ENCODE measurements at places on chromosomes 1 and 21.
A peak's percentile ranks its signal among the peaks of the same experiment; 100 is the strongest.

GRCh38 chr1:68453060-68453670 is 3.4 kb upstream of the RPE65 start:
- no peak for DNase-seq

DNA sequence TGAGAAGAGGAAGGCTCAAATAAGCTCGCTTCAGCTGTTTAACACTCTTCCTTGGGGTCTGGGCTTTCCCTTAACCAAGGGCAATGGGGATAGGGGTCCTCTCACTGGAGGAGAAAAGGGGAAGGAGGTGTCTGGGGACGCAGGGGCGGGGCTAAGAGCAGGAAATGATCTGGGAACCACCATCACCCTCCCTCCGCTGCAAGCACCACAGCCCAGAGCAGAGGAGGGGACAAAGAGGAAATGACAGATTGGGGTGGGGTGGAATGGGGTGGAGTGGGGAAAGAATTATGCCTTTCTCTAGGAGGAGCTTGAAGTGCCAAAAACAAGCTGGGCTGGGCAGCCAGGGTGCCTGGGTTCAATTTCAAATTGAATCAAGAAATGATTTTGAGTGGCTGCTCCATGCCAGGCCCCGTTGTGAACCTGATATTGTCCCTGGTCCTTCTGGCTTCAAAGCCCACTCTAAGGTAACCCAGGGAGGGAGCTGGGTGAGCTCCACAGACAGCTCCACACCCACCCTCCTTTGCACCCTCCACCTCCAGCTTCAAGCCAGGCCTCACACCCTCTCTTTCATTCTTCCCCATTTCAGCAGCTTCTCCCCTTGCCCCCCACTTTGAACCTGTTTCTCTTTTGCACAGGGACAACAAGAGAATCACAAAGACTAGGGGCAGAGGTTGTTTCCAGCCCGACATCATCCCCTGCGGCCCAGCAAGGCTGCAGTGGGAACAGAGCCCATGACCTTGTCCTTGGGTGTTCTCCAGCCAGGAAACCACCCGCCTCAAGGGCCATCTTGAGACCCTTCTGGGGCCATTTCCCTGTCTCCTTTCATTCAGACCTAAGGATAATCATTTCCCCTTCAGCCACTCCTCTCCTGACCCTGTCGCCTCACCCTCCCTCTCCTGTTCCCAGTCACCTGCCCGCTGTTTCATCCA is 1.1 kb downstream of the ARHGAP30 start:
- DNase-seq = no peak

DNA sequence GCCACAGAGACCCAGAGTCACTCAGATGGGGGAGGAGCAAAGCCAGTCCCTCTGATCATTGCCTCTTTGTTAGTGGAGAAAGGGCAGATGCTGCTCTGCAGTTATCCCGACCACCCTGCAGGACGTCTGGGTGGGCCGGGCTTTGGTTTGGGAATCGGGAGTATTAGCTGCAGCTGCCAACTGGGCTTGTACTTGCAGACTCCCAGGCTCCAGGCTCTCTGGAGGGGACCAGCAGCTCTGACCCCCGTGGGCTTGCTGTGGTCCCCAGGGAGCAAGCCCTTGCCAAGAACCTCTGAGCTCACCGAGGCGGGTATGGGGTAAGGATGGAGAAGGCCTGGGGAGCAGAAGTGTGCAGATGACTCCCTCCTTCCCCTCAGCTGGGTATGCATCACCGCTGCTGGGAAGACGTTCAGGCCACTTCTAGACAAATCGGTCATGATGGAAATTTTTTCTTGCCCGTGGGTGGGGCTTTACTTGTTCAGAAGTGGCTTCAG is 21.6 kb downstream of the MAPKAPK2 start:
- peak; percentile 75 for DNase-seq

DNA sequence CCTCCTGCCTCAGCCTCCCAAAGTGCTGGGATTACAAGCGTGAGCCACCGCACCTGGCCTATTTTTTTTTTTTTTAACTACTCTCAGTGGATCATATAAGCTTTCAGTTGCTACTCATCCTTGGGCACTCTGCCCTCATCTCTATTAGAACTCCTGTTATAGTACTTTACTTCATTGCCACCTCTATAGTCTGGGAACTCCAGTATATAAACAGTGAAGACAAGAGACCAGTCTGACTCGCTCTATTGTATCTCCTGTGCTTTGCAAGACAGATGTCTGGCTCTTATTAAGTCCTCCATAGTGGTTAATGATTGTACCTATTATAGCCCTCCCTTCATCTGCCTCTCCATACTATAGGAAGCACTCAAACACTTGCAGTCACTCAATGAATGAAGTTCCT is 15.1 kb downstream of the KHDRBS1 start:
- DNase-seq = no peak

DNA sequence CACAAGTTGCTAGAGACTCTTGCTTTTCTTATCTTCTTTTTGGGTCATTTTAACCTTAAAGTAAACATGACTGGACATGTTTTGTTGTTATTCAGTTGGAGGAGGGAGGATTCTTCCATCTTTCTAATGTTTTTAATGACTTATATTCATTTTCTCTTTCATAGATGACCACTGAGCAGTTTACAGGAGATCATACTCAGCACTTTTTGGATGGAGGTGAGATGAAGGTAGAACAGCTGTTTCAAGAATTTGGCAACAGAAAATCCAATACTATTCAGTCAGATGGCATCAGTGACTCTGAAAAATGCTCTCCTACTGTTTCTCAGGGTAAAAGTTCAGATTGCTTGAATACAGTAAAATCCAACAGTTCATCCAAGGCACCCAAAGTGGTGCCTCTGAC is 11.9 kb downstream of the DYRK3 start:
- DNase-seq = no peak

DNA sequence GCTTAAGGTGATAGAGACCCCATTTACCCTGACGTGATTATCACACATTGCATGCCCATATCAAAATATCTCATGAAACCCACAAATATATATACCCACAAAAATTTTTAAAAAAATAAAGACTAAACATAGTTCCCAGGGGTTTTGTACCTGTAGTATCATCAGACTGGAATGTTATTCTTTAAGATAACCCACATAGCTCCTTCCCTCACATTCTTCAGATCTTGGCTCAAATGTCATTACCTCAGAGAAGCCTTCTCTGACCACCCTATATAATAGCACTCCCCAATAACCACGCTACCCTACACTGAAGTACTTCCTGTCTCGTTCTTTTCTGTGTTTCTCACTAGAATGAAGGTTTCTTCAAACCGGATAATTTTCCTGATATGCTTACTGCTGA is 138.3 kb upstream of the SNX7 start:
- DNase-seq = peak; percentile 11

DNA sequence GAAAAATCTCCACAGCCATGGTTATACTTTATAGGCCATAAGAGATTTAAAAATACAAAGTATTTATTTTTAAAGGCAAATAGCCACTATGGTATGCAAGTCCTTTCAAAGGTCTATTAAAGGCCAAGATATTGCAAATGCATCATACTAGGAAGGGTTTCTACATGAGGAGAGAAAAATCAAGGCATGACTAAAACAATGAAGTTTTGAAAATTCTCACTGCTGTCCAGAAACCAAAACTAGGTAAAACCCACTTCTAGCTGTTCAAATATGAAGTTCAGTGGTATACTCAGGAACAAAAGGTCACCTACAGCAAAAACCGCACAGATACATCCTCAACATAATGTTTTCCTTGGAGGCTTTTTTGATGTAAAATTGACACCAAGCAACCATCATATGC is 75.0 kb downstream of the EPS15 start:
- DNase-seq = no peak

DNA sequence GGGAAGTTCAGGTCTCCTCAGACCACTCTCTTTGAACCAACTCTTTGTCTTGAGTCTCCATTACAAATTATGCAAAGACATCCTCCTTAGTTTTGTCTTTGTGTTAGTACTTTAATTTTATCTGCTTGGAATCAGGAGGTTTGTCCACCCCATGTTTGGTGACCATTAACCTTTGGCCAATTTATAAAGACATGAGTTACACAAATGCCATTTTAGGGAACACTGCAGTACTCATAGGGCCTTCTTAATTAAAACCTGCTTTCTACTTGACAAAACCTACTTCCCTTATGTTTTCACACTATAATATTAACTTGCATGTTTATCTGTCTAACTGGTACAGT is 7.9 kb upstream of the CDC73 start:
- no peak for DNase-seq

DNA sequence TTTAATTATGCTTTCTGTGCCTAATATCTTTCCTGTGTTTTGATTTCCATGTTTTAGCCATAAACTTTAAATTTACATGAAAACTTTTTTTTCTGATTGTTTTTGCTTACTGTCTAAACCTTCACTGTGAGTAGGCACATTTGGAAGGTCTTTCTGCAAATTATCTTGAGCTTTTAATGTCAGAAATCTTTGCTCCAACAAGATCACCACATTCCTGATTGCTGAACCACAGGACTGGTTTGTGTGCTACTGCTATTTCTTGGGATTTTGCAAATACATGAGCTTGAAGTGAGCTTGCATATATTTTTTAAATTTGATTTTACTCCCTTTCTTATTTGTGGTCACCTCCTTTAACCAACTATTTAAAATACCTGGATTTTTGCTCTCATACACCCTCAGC is 61.3 kb downstream of the PTBP2 start:
- peak; percentile 61 for DNase-seq

DNA sequence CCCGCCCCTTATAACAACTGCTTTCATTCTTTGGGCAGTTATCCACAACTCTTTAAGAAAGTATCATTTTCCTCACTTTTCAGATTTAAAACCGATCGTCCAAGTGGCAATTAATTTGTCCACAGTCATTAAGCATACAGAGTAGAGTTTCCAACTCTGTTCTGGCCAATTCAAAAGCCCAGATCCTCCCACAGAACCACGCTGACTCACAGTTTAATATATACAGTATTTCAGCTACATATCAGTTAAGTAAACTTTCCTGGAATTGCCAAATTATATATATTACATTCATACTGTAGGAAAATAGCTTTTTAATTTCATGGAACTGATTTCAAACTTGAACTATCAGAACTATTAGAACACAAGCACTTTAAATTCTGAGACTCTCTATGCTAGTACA is 163.8 kb upstream of the ESRRG start:
- no peak for DNase-seq

DNA sequence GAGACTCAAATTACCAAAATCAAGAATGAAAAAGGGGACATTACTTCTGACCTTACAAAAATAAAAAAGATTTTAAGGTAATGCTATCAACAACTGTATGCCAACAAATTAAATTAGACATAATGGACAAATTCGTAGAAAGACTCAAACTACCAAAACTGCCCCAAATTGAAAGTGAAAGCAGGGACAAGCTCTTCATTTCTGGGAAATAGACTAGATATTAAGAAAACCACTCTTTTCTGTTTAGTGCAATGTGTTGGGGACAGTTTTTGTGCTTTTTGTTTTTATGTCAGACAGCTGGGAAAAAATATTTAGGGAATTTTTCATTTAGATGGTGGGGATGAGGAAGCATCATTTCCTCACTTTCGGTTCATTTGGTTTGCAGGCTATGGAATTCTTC is 4.9 kb upstream of the GBP1 start:
- DNase-seq = no peak

DNA sequence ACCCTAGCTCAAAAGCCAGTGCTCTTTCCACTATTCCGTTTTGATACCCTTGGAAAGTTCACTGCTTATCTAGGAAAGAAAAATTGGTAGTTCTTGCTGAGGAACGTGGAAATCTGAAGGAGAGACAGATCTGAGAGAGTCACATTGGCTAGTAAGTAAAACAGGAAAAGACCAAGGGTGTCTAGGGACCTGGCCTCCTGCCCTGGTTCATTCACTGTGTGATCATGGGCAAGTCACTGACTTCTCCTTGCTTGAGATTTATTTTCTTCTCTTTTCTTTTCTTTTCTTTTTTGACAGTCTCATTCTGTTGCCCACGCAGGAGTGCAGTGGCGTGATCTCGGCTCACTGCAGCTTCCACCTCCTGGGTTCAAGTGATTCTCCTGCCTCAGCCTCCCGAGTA is 90.8 kb downstream of the NFIA start:
- DNase-seq = no peak

- no peak for DNase-seq
These were observed 199.9 kb downstream of the PRDM2 start for GRCh38 chr1:13899856-13900255.

- no peak for DNase-seq
These were observed 2.0 kb upstream of the SYT6 start for GRCh38 chr1:114155706-114156105.

DNA sequence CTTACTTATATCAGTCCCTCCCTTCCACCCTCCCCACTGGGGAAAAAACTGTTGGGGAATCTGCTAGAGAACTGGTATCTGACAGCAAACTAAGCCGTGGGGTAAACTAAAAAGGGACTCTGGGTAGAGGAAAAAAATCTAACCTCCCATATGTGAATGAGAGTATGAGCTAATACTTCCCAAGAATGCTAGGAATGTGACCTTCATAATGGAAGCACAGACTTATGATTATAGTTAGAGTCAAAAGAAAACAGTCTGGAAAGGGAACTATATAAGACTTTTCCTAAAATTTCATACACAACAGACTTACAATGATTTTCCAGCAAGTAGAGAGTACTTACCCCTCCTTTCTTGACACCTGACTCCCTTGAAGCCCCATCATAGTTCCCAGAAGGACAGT is 23.0 kb upstream of the RBBP5 start:
- DNase-seq = peak; percentile 80

GRCh38 chr1:61808968-61809367 is 66.7 kb downstream of the PATJ start:
- no peak for DNase-seq

GRCh38 chr1:170932236-170932635 is 3.1 kb upstream of the MROH9 start:
- DNase-seq = no peak

DNA sequence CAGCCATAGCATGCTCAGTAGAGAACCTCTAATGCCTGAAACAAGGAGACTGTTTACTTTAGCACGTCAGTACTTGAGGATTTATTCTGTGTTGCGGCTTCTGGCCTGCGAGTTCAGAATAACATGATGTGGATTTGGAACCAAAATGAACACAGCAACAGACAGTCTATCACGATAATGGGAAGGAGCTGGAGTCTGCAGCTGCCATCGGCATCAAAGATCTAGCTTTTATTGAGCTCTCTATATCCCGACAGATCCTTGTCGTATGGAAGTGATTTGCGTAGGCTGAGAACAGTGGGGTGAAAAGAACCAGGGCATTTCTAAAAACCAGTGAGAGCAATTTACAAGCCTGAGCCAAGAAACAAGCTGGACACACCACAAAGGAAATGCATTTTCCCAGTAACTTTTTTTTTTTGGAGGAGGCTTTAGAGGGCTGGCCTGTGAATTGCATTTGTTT is 294.2 kb downstream of the KIF26B start:
- DNase-seq = peak; percentile 84

DNA sequence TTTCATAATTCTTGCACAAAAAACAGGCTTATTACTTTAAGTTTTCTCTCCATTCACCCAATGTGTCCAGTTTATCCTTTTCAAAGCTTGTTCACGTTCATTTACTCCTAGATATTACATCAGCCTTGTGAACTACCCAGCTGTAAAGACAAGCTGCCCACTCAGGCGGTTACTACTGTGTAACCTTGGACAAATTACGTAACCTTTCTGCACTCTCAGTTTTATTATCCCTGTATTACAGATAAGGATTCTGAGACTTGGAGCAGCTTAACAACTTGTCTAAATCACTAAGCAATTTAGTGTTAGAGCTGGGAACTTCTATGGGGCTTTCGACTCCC is 20.5 kb upstream of the LPAR3 start:
- DNase-seq = peak; percentile 95

All from amniotic epithelial cell (primary cell).